ENCODE measurements at places on chromosomes 2 and 18.

GRCh38 chr2:14125624-14126293 is 506.8 kb upstream of the LRATD1 start:
- no peak for DNase-seq

DNA sequence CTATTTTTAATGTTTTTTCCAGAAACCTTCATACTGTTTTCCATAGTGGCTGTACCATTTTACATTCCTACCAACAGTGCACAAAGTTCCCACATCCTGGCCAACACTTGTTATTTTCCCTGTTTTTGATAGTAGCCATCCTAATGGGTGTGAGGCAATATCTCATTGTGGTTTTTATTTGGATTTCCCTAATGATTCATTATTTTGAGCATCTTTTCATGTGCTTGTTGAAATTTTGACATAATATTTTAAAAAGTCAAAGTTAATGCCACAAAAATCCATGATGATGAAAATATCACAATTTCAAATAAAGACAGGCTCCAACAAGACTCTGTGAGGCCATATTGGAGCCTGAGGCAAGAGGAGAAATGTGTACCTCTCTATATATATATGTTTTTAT is 50.2 kb downstream of the VWA3B start:
- DNase-seq = no peak

- DNase-seq = no peak
Measured at GRCh38 chr2:210440206-210440605, 36.4 kb downstream of the LANCL1 start.

DNA sequence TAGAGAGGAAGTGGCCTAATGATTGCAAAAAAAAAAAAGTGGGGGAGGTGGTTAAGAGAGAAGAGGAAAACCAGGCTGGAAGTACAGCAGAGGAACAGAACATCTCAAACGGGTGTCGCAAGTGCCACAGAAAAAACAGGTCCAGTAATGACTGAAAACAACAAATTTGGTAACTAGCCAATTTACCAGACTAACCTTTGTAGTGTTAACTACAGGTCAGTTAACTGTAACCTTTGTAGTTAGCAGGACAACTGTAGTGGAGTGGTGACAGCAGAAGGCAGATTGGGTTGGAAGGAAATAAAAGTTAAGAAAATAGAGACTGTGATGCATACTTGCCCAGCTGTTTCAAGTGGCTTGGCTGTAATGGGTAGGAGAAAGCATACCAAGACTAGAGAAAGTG is 91.4 kb upstream of the CHST9 start:
- DNase-seq = no peak

GRCh38 chr2:178419123-178419522 is 31.9 kb downstream of the PRKRA start:
- peak; percentile 7 for DNase-seq

DNA sequence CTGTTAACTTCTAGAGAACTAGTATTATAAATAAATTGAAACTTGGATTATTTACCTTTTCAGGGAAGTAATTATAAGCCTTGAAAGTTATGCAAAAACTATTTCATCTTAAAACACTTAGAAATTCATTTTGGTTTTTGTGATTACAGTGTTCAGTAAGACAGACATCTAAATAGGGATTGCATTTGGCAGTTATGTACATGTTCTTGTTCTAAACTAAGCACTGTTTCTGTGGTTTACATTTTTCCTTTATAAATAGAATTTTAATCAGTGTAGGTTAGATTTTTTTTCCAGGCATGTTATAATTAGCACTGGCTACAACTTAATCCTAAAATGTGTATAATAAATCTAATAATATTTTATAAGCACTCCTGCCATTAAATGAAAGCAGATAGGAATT is 35.0 kb downstream of the LCLAT1 start:
- no peak for DNase-seq

DNA sequence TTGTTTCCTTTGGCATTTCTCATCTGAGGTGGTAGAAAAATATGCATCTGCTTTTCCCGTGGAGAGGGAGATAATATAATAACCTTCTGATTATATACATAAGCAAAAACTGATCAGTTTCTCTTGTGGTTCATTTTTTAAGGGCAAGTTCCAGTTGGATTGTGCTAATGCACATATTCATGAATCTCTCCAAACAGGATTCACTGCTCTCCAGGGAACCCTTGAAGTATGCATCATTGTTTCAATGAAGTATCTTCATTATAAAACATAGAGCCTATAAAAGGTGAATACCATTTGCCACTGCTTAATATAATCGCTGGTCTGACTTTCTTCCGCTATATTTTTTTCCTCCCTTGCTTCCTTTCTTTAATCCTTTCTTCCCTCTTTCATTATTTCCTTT is 384.7 kb downstream of the FIGN start:
- DNase-seq = no peak

- DNase-seq = peak; percentile 21
Measured at GRCh38 chr2:102505290-102505689, 32.3 kb downstream of the SLC9A4 start.

GRCh38 chr2:65791404-65791975 is 359.1 kb upstream of the SPRED2 start:
- no peak for DNase-seq

GRCh38 chr2:176747506-176747905 is 465.1 kb upstream of the HNRNPA3 start:
- DNase-seq = no peak

DNA sequence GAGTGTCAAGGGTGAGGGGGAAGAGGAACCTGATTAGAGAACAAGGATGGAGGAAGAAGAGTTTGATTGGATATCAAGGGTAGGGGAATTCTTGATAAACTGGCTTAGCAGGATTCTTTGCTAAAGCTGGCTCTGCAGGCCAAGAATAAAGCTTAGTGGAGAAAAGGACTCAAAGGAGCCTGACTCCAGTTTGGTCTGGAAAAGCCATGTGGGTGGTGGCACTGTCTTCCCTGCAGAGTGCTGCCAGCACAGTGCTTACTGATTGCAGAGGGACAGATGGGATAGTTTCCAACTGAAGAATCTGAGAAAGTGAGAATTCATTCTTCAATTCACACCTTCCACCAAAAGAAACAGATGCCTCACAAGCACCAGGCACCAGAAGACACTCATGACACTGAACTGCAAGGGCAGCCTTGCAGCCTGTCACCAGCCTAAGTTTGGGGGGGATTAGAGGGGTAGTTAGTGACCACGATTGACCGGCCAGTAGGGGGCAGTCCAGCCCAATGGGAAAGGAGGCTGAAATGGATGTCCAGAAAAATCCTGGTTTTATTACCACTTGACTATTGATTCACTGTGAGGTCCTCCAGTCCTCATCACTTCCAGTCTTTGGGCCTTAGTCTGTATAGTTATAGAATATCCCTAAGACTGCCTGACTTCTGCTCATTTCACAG is 334.5 kb downstream of the SMAD2 start:
- no peak for DNase-seq

DNA sequence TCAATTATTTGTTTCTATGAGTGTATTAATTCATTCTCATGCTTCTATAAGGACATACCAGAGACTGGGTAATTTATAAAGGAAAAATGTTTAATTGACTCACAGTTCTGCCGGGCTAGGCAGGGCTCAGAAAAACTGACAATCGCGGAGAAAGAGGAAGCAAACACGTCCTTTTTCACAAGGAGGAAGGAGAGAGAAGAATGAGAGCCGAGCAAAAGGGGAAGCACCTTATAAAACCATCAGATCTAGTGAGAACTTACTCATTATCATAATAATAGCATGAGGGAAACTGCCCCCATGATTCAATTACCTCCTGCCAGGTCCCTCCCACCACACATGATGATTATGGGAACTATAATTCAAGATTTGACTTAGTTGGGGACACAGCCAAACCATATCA is 294.0 kb downstream of the DSC3 start:
- DNase-seq = no peak

DNA sequence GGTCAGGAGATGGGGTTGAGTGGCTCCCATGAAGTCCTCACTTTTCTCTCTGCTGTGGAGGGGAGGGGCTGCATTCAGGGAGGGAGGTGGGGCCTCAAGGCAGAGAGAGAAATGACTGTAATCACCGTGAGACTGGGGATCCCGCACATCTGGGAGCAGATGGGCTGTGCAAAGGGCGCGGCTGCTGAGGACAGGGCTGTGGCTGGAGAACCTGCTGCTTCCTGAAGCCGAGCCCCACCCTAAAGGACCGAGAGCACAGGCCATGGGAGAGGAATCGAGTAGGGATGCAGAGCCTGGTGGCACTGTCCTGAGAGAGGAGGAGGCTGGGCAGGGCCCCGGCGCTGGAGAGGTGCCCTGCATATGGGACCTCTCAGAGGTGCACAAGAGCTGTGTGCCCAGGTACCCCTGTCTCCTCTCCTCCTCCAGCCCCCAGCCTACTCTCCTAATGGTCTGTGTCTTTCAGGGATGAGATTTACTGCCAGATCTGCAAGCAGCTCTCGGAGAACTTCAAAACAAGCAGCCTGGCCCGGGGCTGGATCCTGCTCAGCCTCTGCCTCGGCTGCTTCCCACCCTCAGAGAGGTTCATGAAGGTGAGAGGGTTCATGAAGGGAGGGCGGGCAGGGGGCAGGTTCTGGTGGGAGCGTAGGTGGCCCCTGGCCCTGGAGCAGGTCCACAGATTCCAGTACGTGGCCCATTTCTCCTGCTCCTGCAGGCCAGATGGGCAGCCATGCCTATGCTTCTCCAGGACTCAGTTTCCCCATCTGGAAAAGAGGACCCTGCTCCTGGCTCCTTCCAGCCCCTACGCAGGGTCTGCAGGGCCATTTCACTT is 25.9 kb upstream of the GPR17 start:
- no peak for DNase-seq

- no peak for DNase-seq
Measured at GRCh38 chr2:47309472-47309951, 93.4 kb upstream of the MSH2 start.

DNA sequence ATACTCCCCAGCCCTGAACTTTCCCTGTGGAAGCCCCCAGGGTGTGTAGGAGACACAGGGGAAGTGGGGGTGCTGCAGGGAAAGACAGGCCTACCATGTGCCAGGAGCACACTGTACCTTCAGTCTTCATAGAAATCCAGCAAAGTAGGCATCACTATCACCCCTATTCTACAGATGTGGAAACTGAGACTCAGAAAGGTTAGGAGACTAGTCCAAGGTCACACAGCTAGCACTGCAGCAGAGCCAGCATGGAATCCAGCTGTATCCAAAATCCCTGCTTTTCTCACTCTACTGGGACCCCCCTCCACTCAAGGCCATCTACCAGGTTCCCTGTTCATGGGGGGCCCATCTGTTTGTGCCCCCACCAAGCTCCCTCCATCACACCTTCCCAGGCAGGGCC is 6.8 kb downstream of the DNPEP start:
- no peak for DNase-seq

- DNase-seq = no peak
Measured at GRCh38 chr2:154640000-154640399, 58.5 kb upstream of the KCNJ3 start.

DNA sequence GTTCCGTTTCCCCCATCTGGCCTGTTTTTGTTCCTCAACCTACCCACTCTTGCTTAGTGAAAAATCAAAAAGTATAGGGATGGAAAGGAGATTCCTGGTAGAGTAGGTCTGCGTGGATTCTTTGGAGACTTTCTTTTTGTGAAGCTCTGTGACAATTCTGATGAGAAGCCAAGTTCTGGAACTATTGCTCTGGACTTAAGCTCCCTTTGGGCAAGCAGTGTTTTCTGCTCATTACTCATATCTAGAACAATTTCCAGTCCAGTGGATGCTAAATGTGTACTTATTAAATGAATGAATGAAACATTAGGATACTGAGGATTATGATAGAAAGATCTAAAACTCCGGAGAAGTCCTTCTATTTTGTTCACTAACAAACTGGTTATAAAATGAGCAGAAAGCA is 76.5 kb downstream of the SOCS6 start:
- DNase-seq = no peak

- peak; percentile 75 for DNase-seq
Measured at GRCh38 chr2:96120091-96120720, 3.8 kb upstream of the ADRA2B start.

GRCh38 chr2:56001947-56002346 is 78.4 kb upstream of the EFEMP1 start:
- no peak for DNase-seq

DNA sequence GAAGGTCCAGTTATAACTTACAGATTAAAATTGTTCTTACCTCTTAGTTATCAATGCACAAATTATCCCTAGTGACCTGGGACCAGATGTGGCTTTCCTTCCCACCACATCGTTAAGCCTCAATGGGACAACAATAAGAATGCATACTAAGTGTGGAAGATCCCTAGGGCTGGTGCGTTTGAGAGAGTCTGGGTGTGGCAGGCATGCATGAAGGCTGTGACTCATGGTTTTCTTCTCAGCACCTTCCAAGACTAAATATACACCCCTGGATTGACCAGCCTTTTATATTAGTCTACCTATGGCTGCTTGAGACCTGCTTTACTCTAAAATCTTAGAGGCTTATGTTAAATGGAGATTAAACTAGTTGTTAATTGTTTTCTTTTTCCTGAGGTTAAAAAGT is 261.7 kb upstream of the SLC14A2 start:
- no peak for DNase-seq

DNA sequence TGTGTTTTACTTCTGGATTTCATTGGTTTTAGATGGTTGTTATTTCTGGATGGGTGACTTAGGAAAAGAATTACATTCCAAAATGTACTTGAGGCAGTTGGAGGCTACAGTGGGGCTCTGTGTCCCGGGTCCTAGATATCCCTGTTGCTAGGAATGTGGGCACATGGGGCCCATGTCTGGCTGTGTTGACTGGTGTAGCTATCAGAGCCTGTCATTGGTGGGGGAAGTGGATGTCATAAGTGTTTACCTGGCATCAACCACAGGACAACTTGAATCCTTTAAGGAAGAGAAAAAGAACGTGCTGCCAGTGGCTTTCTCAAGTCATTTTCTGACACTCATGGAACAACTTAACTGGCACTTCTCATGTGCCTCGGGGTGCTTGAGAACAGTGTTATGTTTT is 30.4 kb downstream of the IL18R1 start:
- no peak for DNase-seq

GRCh38 chr2:213243189-213244044 is 40.8 kb upstream of the SPAG16 start:
- DNase-seq = no peak

DNA sequence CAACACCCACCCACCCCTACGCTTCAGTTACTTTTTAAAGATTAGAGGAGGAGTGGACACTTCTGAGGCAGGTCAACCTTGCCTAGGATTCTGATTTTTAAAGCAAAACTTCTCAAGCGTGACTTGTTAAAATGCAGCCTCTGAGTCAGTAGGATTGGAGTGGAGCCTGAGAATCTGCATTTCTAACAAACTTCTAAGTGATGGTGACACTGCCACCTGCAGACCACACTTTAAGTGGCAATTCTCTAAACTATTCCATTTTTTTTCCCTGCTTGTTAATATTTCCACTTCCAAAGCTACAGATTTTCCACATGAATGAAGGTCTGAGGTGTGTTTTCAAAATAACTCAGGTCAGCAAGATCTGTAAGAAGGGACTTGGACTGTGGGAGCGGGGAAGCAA is 171.1 kb upstream of the CCDC150 start:
- DNase-seq = no peak

DNA sequence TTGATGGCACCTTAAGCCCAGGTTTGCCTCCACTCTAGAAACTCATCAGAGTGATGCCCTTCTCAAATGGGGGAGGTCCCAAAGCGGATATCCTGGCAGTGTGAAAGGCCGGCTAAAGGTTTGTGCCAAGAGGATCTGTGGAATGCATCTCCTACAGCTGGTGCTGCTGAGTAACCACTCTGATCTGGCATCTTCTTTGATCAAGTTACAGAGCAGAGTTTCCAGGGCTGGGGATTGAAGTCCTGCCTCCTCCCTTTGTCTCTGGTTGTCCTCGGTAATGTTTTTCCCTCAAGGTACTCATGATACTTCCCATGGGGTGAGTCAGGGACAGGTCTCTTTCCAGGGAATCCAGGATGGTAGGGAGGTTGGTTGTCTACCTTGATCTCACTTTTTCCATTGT is 24.6 kb downstream of the PRKRA start:
- DNase-seq = no peak

- no peak for DNase-seq
Measured at GRCh38 chr2:145827235-145827634, 1307.3 kb upstream of the ZEB2 start.
